Muscle of arm (tissue), 14 donors: ENCODE measurements at places on chromosomes 4 and X. TPM values are rescaled to one million over a fixed set of nuclear protein-coding genes. Genes with fewer than 3 reads are reported as not detected.

DNA sequence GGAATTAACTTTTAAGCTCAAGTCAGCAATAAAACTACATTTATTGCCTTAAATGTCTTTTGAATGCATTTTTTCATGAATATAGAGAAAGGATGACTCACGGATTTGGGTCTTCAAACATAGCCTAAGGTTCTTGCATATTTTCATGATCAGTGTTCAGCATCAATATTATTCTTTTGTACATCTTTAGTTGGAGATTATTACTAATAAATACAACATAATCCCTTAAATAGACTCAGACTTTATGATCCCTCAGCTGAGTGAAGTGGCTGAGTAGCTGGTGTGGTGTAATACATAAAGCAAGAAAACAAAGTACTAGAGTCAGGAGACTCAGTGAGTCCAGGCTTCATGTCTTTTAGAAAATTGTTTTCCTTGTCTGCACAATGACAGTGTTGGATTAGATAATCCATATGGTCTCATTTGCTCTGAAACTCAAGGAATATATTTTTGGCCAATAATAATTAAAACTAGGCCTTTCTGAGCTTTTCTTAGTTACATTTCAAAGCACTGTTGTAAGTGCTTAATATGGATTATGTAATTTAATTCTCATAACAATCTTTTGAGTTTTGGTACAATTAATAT, 78.3 kb upstream of the UNC5C start:
- DNase-seq, result no peak

DNA sequence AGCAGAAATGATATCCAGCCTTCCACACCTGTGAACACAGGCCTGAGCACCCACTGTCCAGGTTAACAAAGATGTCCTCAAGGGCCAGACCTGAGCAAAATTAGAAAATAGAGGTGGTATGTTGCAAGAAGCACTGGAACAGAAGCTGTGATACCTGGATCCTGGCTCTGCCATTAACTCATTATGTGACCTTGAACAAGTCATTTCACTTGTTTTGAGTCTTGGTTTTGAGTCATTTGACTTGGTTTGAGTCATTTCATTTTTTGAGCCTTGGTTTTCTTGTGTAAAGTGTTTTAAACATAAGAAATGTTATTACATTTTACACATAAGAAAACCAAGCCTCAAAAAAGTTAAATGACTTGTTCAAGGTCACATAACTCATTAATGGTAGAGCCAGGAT, 2.9 kb upstream of the NWD2 start:
- no peak for DNase-seq

DNA sequence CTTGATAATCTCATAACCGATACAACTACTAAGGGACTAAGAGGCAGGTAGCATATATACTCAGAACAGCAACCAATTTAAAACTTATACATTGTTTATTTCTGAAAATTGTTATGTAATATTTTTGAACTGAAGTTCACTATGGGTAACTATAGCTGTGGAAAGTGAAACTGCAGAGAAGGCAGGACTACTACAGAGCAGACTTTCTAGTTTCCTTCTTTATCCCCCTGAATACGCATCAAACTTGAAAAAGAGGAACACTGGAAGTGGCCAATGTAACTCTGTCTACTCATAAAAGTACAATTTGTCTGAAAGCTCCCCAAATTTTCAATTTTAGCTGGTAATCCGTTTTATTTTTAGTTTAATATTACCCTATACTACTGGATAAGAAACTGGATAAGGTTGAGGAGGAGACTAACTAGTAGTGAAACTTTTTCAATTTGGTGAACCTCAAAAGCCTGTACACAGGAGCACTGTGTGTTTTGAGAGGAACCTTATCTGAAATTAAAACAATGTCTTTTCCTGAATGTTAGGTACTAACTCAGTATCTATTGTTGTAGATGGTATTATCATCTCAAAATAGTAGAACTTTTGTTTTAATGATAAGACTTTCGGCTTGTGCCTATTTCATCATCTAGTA, 225.8 kb downstream of the GABRG1 start:
- no peak for DNase-seq

GRCh38 chr4:24743927-24744326, 51.4 kb upstream of the SOD3 start:
- DNase-seq, result no peak

DNA sequence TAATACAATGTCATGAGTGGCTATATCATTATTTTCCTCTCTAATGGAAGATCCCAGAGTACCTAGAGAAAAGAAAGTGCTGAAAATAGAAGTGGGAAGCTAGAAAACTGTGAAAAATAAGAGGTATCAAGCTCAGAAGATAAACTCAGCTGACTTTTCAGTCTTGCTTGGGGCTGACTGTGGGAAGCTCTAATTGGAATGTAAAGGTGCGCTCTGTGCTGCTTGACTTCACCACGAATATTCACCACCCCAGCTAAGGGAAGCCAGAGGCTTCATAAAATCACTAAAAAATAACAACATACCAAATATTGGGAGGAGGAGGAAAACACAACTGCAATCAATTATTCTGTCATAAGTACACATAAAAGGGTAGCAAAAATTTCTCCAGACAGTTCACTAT, 25.1 kb downstream of the NDST3 start:
- no peak for DNase-seq

GRCh38 chr4:183747931-183748670, 89.0 kb downstream of the TRAPPC11 start:
- peak; percentile 25 for DNase-seq

The GABRQ gene
- not detected for polyA plus RNA-seq
